Stimulated activated CD4-positive, alpha-beta T cell treated with anti-CD3 and anti-CD28 coated beads, TNF-alpha, amount 100 ng/mL, for 24 hours (primary cell): ENCODE measurements at places on chromosomes 7 and 10.

DNA sequence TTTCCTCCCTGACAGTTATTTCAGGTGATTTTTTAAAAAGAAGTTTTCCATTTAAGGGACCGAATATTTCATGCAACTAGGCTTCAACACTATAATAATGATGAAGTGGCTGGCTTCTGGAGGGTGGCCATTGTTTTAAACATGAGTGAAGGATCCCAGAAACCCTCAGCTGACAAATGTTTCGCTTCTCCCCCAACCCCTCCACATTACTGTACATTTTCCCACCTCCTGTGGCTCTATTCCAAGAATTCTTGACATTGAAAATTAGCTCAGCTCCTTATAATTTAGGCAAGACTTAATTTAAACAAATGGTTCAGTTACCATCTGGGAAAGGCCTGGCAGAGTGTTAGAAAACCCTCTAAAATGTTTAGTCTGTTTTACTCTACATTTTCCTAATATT lies 129.9 kb upstream of the CDCA7L start:
- no peak for DNase-seq

DNA sequence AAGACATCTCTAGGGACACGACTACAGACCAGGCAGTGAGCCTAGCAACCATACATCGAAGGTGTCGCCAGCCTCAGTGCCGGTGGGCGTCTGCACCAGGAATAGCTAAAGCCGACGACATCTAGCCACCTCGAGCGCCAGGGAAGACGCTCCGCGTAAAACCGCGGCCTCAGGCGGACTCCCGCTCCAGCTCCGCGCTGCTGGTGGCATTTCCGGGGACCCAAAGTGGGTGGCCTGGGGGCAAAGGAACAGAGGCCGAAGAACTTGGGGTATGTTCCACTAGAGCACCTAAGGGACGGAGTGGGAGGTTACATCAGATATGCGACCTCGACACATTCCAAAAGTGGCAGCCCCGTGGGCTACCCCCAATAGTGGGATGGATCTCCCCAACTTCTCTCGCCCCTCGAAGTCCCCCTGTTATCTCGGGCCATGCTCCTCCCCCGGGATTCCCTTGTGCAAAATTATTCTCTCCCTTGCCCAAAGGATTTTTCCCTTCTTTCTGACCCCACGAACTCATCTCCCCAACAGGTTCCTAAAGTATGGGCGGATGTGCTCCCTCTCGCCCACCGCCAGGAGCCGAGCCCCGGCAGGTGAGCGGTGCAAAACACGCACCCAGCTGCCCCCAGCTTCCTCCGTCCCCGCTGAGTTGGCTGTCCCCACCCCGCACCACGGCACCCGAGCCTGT lies 1.2 kb downstream of the KCNMA1 start:
- no peak for DNase-seq

DNA sequence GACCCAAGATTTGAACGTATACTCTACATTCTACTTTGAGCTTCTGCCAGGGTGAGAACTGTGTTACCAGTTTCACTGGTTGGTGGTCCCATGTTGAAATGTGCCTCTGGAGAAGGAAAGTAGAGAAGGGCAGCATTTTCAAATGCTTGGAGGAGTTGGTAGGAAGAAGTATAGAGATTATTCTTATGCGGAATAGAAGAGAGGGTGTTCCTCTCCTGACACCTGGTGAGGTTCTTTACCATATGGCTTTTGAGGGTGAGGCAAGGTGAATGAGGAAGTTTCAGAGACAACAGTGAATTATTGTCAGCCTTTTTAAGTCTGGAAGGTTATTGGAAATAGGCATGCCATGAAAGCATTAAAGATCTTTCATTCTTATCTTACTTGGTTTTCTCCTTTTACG lies 34.3 kb downstream of the R3HCC1L start:
- no peak for DNase-seq

GRCh38 chr7:45122975-45123860 lies 11.7 kb upstream of the TBRG4 start:
- DNase-seq = no peak

- no peak for DNase-seq
These were observed 71.4 kb downstream of the AHR start for GRCh38 chr7:17369691-17370426.

- DNase-seq = no peak
These were observed 53.1 kb downstream of the TEX36 start for GRCh38 chr10:125629758-125630376.

GRCh38 chr7:151687523-151688235 lies 168.0 kb upstream of the RHEB start:
- DNase-seq = no peak

DNA sequence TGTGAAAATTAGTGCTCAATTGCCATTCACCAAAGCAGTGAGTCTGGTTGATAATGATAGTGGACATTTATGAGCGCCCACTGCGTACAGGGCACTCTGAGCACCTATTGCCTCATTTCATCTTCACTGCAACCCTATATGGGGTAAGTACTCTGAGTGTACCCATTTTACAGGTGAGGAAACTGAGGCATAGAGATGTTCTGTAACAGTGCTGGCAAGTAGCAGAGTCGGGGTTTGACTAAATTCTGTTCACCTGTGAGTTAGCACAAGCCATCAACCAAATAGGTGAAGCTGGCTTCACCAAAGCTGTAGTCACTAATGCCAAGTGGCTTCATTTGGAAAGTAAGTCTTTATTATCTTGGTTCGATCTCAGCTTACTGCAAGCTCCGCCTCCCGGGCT lies 135.8 kb downstream of the SPAG6 start:
- no peak for DNase-seq

DNA sequence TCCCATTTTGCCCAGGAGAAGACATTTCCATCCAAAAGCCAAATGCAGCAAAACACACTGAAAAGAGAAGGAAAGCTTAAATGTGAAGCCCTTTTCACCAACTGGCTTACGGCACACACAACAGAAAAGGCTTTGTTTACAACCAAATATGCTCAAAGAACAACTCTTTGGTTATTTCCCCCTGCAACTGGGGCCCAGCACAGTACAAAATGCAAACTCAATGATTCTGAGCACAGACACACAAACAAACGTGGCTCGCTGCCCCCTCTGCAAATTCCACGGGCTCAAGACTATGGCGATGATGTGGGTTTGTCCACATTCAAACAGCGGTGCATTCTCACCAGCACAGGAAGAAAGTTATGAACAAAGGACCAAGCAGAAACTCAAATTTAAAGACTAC lies 5.3 kb downstream of the CPXM2 start:
- no peak for DNase-seq

- DNase-seq = no peak
These were observed 62.2 kb downstream of the VIM start for GRCh38 chr10:17290226-17290625.

DNA sequence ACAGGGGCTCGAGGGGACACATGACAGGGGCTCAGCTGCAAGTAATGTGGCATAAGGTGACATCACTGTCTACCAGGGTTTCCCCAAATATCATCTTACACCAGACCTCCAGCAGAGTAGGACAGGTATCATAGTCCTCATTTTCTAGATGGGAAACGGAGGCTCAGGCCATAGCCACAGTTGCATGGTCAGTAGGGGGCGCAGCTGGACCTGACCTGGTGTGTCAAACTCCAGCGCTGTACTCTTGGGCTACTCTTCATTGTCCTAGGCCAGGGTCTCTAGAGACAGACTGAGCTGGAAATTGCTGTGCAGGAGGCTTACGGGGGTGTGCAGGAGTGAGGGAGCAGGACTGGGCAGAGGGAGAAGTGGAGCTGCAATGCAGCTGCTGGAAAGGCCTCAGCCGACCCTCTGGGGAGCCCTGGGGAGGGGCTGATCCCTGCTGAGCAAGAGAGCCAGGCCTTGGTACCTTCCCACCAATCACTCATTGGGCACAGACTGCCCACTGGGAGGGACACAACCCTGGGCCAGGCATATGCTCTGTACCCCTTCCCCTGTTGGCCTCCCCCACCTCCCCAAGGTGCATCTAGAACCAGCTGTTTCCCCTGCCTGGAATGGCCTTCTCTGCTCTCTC lies 89.9 kb downstream of the CDH23 start:
- DNase-seq = peak; percentile 47

- no peak for DNase-seq
These were observed 2.5 kb downstream of the TCF7L2 start for GRCh38 chr10:112952282-112953173.

GRCh38 chr7:39360038-39360437 lies 206.2 kb upstream of the YAE1 start:
- DNase-seq = no peak

DNA sequence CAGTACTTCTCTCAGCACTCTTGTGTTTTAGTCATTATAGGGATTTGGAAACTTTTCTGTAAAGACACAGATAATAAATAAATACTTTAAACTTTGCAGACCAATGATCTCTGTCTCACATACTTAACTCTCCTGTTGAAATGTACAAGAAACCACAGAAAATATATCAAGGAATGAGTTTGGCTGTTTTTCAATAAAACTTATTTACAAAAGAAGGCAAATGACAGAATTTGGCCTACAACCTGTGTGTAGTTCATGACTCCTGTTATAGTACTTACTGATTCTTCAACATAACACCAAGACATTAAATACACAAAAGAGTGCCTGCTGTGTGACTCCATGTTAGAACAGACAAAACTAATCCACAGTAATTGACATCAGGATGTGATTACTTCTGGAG lies 510.0 kb upstream of the PHF14 start:
- no peak for DNase-seq

GRCh38 chr7:4170997-4171786 lies 510.9 kb upstream of the FOXK1 start:
- DNase-seq = no peak

DNA sequence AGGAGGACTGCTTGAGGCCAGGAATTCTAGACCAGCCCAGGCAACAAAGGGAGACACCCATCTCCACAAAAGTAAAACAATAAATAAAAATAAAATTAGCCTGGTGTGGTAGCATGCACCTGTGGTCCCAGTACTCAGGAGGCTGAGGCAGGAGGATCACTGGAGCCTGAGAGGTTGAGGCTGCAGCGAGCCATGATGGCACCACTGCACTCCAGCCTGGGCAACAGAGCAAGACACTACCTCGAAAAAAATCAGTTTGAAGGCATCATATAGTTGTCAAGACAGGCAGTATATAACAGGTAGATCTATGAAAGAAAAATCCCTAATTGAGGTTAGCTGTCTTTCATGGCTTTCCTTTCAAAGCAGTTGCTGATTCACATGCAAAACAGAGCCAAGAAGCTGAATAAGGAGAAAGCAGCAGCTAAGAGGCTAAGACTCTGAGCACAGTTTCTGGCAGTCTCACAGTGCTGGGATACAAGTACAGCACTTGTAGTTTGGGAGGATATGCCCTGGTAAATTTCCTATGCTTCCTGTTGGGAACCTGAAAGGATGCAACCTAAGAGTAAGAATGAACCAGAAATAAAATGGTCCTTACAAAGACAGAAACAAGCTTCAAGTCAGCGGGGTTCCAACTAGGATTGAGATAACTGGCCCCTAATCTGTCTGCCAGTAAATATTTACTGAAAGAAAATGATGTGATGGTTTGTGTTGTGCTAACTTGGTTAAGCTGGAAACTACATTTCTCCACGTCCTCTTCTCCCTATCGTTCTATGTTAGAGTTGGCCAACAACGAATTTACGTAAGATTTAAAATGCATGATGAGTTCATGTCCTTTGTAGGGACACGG lies 368.5 kb upstream of the HPS1 start:
- DNase-seq = no peak

DNA sequence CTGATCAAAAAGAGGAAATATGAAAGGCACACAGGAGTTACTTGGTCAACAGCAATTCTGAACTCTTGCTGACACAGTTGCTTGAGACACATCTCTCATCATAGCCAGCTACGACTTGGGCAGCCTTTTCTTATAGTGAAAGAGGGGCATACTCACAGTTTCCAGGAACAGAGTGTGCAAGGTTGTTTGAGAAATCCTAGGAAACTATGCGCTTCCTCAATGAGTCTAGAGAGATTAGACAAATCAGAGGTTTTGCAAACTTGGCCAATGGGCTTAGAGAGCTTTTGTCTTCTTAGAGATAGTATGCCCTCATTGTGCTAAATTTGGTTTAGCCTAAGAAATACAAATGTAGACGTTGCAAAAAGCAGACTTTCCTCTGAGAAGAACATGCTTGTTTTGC lies 370.4 kb downstream of the HGF start:
- DNase-seq = no peak

DNA sequence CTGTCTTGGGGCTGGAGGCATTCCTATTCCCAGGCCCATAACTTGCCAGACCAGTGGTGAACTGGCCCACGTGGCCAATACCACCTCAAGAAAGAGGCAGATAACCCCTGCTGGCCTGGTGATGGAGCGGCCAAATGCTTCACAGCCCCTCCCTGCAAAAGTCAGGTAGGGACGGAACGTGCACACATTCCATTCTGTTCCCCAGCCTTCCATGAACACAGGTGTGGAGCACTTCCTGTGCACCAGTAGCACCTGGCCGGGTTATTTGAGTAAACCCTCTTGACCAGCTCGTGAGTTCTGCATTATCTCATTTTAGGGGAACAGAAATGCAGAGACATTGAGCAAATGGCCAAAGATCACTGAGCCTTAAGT lies 134.4 kb downstream of the SH3PXD2A start:
- DNase-seq = no peak

GRCh38 chr10:47366181-47366631 lies 17.9 kb downstream of the ZNF488 start:
- DNase-seq = no peak

DNA sequence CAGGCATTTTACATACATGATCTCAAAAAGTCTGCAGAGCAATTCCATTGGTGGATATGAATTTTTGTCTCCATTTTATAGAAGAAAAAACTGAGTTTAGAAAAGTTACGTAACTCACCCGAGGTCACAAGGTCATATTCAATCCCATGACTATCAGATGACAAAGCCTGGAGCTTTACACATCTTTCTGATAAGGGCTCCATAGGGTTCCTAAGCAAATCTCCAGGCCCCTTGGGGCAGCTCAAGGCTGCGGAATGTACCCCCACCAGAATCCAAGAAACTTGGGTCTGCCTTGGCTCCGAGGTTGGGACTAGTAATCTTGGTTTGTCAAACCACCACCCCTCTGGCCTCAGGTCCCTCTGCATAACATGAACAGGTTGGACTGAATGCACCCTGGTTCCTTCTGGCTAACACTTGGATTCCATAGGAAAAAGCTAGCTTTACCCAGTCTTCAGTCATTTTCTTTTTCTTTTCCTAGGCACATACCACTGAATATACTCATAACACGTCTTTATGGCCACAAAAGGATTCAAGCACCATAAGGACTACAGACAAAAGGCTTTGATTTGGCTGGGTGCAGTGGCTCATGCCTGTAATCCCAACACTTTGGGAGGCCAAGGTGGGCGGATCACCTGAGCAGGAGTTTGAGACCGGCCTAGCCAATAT lies 55.5 kb downstream of the PIP4K2A start:
- DNase-seq = no peak

- DNase-seq = no peak
These were observed 37.1 kb downstream of the SLC25A13 start for GRCh38 chr7:96284835-96285234.

- no peak for DNase-seq
These were observed at the start of gene ITGA8 for GRCh38 chr10:15719899-15720634. Gene ITGA8 (minus strand): TSS chr10:15719922. CDS start chr10:15719771, 151 bp downstream.
